ENCODE measurements at places on chromosomes 2 and 18.
A peak's percentile ranks its signal among the peaks of the same experiment; 100 is the strongest.

DNA sequence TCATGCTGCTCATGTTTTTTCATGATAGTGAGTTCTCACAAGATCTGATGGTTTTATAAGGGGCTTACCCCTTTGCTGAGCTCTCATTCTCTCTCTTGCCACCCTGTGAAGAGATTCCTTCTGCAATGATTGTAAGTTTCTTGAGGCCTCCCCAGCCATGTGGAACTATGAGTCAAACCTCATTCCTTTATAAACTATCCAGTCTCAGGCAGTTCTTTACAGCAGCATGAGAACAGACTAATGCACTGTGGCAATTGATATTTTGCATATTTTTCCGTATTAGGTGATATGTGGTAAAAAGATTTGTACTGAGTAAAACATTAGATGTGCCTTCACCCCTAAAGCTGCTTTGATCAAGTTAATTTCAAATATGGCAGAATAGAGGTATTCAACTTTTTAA is 48.8 kb downstream of the RAB27B start:
- no peak for DNase-seq

GRCh38 chr2:10238991-10239485 is 63.7 kb upstream of the HPCAL1 start:
- DNase-seq: no peak

DNA sequence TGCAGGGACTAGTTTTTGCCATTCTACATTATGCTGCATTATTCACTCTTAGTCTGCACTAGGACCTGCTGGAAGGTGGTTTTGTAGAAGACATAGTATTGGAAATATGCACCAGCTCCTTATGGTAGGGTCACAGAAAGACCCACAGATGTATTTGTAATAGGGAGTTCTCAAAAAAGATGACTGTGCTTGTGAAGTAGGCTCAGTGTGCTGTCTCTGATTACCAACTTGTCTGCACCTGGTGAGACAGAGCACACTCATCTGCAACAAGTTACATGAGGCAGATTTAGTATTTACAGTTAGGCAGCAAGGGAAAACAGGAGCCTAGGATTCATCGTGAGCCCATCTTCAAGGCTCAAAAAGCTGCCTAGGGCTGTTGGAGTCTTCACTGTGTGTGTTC is 29.4 kb downstream of the RHBDD1 start:
- no peak for DNase-seq

DNA sequence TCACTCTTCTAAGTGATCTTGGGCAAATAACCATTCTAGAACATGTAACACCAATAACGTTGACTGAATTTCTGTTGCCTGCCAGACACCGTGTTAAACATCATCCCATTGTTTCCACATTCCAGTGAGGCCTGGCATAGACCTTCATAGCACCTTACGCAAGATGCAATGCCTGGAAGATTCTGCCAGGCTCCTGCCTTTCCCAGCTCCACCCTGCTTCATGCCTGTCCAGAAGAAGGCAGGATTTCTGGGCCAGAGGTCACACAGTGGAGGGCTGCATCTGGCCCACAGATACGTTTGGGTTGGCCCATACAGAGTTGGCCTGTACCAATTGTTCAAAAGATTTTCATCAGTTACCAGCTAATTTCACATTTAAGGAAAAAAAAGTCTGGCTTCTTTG is 46.3 kb downstream of the EN1 start:
- no peak for DNase-seq

- DNase-seq: no peak
Observed at GRCh38 chr2:71637736-71638135, 184.4 kb downstream of the DYSF start.

- peak; percentile 20 for DNase-seq
Observed at GRCh38 chr18:77899972-77900754, 650.5 kb downstream of the GALR1 start.
